ENCODE measurements at places on chromosomes 5 and 9.

GRCh38 chr5:37308793-37309192, 59.6 kb upstream of the CPLANE1 start:
- DNase-seq: no peak

DNA sequence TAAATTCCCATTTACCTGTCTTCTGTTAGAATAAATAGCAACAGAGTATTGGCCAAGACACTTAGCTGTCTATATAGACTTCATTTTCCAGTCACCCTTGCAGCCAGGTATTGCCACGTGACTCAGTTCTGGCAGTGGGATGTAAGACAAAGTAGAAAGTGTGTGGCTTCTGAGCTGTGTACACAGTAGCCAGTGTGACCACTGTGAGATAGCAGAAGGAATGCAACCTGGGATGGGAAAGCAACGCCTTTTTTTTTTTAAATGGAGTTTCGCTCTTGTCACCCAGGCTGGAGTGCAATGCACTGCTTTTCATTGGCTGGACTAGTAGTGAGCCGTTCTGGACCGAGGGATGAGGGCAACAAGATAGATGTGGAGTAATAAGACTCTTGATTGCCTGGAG, 64.5 kb upstream of the UBTD2 start:
- no peak for DNase-seq

GRCh38 chr9:104907278-104907951, 20.5 kb downstream of the ABCA1 start:
- DNase-seq: peak; percentile 75

DNA sequence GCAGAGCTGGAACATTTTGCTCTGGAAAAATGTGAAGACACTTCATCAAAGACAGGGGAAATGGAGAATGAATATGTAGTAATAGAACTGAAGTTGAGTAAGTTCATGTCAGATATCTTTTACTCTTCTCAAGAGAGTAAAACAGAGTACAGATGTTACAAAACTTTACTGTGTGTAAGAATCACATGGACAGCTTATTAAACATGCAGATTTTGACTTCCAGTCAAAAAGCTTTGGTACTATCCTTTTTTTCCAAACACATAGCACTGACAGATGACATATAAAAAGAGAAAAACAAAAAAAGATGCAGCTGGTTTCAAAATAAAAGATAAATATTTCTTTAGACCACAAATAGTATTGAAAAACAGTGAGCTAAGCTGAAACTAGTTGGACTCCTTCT, 115.4 kb downstream of the FBN2 start:
- no peak for DNase-seq

Measured in kidney tubule cell (primary cell).